Adrenal gland (tissue), 19 donors: ENCODE measurements at places on chromosomes 12 and 14. TPM values are rescaled to one million over a fixed set of nuclear protein-coding genes. Genes with fewer than 3 reads are reported as not detected.
A peak's percentile ranks its signal among the peaks of the same experiment; 100 is the strongest.

- no peak for DNase-seq
These were observed 8.0 kb upstream of the TMEM119 start for GRCh38 chr12:108605690-108606406.

GRCh38 chr14:58258156-58258555, 13.5 kb downstream of the PSMA3 start:
- no peak for DNase-seq

- DNase-seq = no peak
These were observed 762.3 kb downstream of the GALC start for GRCh38 chr14:87230726-87231125.

GRCh38 chr14:64478634-64479250, 13.4 kb downstream of the AKAP5 start:
- DNase-seq = no peak

GRCh38 chr14:104708606-104709268, 15.3 kb upstream of the ADSS1 start:
- DNase-seq = peak; percentile 57

DNA sequence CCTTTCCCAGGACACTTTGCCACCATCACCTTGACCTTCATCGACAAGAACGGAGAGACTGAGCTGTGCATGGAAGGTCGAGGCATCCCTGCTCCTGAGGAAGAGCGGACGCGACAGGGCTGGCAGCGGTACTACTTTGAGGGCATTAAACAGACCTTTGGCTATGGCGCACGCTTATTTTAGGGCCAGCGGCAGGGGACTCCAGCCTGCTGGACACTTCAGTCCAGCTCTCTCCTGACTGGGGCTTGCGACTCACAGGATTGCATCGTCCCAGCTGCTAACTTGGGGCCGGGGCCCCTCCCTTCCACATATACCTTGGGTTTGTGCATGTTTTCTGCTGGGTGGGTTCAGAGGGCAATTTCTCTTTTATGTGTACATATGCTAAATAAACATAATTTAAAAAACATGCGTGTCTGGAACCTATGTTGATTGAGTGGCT, 11.2 kb downstream of the AHSA1 start:
- DNase-seq = no peak

- DNase-seq = no peak
These were observed 1320.5 kb upstream of the SEL1L start for GRCh38 chr14:82854131-82854530.

GRCh38 chr14:85276161-85276978, 253.6 kb upstream of the FLRT2 start:
- no peak for DNase-seq

DNA sequence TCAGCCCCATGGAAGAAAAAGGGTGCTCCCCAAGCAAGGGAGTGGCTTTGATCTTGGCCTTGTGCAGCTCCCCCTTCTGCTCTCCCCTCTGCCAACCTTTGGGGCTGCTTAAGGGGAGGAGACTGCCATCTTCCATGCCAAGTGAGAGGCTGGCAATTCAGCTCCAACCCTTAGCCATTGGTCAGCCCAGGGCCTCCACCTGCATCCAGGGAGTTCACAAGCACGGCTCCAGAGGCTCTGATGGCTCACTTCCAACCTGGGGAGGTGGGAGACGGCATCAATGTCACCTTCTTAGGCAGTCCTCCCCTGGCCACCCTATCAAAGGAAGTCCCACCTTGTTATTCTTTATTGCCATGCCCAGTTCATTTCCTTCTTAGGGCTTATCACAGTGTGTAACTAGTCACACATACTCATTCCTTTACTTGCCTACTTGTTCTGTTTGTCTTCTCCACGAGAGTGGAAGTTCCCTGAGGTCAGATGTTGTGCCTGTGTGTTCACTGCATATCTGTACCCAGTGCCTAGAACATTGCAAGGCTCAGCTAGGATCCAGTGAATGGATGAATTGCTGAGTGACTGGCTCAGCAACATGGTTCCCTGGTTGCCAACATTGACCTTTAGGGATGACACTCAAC, 5.0 kb downstream of the HDAC7 start:
- no peak for DNase-seq

GRCh38 chr14:85399186-85399585, 130.8 kb upstream of the FLRT2 start:
- DNase-seq = no peak

GRCh38 chr12:53093777-53094393, 3.6 kb upstream of the IGFBP6 start:
- no peak for DNase-seq

DNA sequence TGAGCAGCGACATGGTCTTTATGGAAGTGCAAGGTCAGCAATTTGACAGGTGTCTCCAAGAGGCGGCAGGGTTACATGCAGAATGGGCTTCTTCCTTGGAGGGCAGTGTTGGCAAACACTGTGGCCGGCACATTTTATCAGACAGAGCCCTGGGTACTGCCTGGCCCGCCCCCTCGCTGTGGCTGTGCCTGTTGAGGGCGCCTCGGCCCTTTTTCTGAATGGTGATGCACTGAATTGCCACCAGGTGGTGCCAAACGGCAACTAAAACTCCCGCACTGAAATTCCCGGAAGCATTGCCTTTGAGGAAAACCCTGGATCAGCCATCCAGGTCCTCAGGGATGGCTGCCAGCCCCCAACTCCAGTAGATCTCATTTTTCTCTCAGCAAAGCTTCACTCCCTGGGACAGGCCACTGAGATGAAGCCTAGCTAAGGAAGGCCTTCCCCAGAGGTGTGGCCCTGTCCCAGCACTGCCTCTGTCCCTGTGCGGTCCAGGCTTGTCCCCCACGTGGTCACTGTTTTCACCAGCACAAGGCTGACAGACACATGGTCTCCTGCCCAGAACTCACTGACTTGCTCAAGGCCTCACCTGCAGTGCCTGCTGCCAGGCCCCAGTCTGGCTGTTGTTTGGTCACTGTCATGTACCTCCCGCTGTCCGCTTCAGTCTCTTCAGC, 73.6 kb downstream of the TESC start:
- DNase-seq = peak; percentile 92

GRCh38 chr14:103735439-103735814, 19.8 kb downstream of the ZFYVE21 start:
- no peak for DNase-seq

- no peak for DNase-seq
These were observed 524.1 kb upstream of the FBXO33 start for GRCh38 chr14:39956372-39956771.

- DNase-seq = peak; percentile 74
These were observed 15.8 kb upstream of the CPNE8 start for GRCh38 chr12:38921025-38921677.

The BDKRB1 gene
- polyA plus RNA-seq = 0.88 TPM

The CCDC38 gene
- polyA plus RNA-seq = 0.92 TPM

The LRRC10 gene
- polyA plus RNA-seq = not detected

The ASB2 gene
- 2.2 TPM for polyA plus RNA-seq

The MSI1 gene
- polyA plus RNA-seq = 0.88 TPM

The SIX6 gene
- polyA plus RNA-seq = not detected

The FGD4 gene
- 1.7 TPM for polyA plus RNA-seq
